ENCODE measurements at places on chromosomes 12 and 14.

DNA sequence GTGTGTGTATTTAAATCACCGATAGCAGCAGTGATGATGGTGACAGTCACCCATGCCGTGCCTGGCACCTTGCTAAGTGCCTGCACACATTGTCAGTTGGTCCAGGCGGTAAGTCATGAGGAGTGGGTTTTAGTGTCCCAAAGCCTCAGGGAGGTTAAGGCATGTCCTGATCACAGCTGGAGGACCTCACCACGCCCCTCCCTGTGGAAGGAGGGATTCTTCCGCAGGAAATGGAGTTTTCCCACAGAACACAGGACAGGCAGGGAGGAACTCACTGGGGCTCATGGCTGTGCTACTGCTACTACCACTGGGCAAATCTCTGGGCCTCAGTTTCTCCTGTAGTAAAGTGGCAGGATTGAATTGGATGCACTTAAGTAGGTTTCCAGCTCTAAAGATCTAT, 142.3 kb downstream of the CACNA1C start:
- no peak for DNase-seq

DNA sequence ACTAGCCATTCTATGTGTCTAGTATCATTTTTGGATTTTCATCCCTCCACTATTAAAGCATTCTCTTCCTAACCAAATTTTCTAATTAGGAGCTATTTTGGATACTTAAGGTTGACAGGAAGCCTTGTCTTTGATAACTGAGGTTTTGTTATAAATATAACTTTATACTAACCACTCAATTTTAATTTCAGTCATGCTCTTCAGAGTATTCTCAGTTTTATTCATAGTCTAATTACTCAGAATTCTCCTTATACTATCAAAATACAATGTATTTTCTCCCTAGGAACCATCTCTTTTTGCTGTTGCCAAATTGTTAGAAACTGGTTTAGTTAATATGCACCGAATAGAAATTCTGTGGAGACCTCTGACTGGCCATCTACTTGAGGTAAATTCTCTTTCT, 76.2 kb downstream of the MON2 start:
- DNase-seq: no peak

GRCh38 chr12:77122236-77122635, 56.9 kb upstream of the E2F7 start:
- DNase-seq: no peak

GRCh38 chr14:60723116-60723906, 840 bp downstream of the SIX4 start:
- no peak for DNase-seq

DNA sequence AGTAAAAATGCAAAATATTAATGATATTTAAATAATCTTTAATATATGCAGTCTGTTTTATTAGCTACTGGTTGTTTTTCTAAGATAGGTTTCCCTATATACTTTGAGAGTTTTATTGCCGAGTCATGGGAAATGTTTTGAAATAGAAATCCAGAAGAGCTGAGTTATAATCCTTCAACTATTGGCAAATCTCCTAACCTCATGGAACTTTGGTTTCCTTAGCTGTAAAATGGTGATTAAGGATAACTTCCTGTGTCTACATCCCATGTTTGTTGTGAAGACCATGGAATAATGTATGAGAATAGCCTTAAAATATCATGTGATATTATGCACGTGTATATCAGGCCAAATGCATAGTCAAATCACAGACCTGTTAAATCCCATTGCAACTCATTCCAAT, 51.0 kb downstream of the UNC79 start:
- DNase-seq: no peak

DNA sequence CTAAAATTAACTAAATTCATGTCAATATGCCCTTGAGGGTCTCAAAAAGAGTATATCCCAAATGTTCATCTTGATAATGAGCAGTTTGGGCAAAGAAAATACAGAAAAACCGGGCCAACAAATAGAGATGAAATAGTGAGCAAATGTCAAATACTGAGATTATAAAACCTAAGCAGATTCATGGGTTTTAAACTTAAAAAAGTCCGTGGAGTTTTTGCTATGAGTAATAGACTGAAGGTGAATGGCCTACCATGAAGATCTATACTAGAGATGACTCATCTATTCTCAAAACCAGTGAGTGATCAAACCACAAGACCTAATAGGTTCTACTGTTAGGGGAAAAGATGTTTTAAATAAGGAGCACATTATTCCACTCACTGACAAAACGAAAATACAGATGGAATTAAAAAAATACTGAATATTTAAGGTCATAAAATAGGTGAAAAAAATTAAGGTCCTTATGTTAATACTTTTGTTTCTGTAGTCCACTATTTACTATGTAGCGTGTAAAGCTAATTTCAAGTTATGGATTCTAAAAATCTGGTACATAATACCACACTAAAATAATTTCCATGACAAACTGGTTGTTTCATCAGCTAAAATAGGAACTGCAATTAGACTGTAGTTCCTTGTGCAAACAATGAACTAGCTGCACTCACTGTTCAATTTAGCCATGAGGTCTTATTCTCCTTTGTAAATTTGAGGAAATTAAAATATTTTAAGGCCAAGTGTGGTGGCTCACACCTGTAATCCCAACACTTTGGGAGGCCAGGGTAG, 5.0 kb downstream of the HNRNPC start:
- no peak for DNase-seq

GRCh38 chr12:108905725-108906124, 25.8 kb downstream of the DAO start:
- DNase-seq: no peak
